T-helper 22 cell (primary cell): ENCODE measurements at places on chromosomes 11 and 22.

- DNase-seq, result no peak
Measured at GRCh38 chr11:10444725-10445315, 10.2 kb upstream of the AMPD3 start.

GRCh38 chr11:27621405-27622161, 78.7 kb downstream of the BDNF start:
- no peak for DNase-seq

- DNase-seq, result no peak
Measured at GRCh38 chr22:19710769-19711106, 3.6 kb upstream of the SEPTIN5 start.

DNA sequence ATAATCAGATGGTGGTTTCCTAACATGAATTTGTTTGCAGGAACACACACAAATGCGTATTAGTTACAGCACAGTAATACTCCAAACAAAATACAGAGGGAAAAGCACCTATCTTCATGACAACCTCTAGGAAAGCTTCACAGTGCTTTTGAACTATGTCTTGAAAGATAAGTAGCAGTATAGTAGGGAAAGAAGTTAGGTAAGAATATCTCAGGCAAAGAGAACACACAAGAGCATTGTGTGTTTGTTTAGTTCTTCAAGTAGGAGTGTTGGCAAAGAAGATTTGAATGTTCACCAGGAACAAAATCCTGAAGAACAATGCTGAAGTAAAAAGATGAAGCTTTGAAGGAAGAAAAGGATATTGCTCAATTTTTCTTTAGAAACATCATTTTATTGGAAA, 54.1 kb downstream of the ANO5 start:
- no peak for DNase-seq

DNA sequence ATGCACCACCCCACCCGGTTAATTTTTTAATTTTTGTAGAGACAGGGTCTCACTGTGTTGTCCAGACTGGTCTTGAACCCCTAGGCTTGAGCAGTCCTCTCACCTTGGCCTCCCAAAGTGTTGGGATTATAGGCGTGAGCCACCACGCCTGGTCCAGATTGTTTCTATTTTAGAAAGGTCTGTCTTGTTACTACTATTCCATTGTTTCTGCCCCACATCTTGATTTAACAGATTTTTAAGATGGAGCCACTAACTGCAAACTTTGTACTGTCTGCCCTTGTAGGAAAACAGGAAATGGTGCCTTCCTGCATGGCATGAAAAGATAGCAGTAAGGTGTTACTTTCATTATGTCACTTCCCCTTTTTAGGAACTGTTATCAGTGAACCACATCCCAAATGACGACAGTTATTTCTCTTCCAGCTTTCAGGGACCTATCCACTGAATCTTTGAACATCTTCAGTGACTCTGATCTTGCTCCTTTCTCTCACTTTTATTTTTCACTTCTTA, 23.2 kb downstream of the TAF1D start:
- DNase-seq, result no peak

GRCh38 chr22:45308391-45308956, 1.3 kb upstream of the FAM118A start:
- no peak for DNase-seq

- DNase-seq, result no peak
Measured at GRCh38 chr22:17920145-17920605, 104.2 kb downstream of the MICAL3 start.

DNA sequence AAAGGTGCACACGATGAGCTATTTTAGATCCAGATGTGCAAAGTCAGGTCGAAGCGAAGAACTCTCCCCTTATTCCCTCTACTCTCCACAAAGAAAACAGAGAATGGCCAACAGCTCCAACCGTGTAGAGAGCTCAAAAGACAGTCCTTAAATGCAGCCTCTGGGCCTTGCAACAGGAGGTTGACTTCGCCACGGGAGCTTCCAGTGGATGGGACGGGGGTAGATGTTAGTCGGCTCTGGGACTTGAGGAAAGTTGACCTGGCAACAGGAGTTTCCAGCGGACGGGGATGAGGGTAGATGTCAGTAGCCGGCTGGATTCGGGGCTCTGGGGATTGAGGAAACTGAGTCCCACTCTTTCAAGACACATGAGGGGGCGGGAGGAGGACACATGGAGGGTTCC, 450.4 kb downstream of the BRD1 start:
- DNase-seq, result no peak

DNA sequence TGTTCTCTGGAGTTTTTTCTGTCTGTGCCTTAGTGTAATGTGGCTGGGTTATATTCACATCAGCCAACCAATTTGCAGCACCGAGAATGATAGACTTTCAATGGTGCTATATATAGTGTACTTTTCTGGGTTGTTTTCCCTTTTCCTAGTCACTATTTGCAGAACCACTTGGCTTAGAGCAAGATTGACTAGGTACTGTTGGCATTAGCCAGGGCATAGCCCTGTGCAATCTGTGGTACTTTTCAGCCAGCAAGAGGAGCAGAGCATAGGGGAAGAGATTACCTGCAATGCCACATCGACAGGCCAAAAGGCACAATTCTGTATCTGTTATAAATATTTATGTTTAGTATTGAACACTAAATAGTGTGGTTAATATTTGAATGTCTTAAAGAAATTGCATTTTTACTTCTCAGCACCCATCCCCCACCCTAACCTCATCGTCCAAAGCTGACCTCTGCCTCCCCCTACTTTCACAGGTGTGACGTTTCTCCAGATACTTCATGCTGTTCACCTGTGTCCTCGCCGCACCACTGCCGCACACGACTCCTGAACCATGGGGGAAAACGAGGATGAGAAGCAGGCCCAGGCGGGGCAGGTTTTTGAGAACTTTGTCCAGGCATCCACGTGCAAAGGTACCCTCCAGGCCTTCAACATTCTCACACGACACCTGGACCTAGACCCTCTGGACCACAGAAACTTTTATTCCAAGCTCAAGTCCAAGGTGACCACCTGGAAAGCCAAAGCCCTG, 51.4 kb downstream of the MICAL2 start:
- no peak for DNase-seq
